ENCODE measurements at places on chromosomes 2 and 18.

GRCh38 chr18:56278421-56279003 is 359.9 kb downstream of the TXNL1 start:
- no peak for DNase-seq

GRCh38 chr2:4862031-4862430 is 830.2 kb upstream of the SOX11 start:
- DNase-seq, result no peak

GRCh38 chr2:239865059-239865639 is 160.0 kb downstream of the NDUFA10 start:
- DNase-seq, result no peak

DNA sequence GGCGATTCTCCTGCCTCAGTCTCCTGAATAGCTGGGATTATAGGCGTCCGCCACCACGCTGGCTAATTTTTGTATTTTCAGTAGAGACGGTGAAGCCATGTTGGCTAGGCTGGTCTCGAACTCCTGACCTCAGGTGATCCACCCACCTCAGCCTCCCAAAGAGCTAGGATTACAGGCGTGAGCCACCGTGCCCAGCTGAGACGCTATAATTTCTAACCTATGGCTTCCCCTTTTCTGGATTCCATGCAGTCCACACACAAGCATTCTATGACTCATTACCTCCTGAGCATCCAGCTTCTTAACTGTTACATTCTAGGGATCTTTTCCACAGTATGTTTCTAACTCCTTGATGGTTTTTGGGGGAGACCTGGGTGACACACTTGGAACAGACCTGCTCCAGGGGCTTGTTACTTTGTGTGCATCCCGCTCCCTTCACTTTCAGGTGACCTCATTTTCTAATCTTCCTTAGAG is 11.8 kb upstream of the KCMF1 start:
- DNase-seq, result no peak

DNA sequence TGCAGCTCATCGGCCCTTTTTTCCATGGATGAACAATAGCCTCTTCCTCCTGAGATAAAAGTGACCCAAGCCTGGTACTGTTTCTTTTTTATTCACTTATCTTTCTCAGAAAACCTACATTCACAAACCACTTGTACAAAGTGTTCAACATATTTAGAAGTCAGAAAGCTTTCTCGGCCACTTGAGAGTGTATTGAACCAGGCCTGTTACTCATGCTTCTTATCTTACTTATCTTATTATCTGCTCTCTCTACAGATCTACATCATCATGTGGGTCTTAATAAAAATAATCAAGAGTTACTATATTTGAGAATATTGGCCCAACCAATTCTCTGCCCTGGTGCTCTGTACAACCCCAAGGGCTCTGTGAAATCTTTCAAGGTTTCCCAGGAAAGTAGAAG is 242.1 kb downstream of the MREG start:
- DNase-seq, result no peak

DNA sequence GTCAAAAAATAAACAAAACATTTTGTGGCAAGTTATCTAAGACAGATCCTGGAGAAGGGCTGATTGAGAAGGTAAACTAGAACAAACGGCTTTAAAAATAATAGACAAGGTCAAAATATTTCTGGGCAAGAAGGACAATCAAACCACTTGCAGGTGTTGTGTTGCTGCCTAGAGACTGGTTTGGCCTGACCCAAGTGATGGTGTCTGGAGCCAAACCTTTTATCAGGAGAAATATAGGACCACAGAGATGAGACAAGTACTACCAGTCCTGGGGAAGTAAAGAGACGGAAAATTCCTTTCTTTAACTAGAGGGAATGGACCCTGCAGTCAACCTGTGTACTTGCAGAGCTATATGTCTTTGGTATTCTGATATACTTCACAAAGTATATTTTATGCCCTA is 44.2 kb downstream of the PLCL1 start:
- no peak for DNase-seq

GRCh38 chr2:67851956-67852824 is 210.6 kb downstream of the C1D start:
- DNase-seq, result no peak

- DNase-seq, result no peak
Measured at GRCh38 chr2:177340158-177340557, 52.4 kb upstream of the AGPS start.

DNA sequence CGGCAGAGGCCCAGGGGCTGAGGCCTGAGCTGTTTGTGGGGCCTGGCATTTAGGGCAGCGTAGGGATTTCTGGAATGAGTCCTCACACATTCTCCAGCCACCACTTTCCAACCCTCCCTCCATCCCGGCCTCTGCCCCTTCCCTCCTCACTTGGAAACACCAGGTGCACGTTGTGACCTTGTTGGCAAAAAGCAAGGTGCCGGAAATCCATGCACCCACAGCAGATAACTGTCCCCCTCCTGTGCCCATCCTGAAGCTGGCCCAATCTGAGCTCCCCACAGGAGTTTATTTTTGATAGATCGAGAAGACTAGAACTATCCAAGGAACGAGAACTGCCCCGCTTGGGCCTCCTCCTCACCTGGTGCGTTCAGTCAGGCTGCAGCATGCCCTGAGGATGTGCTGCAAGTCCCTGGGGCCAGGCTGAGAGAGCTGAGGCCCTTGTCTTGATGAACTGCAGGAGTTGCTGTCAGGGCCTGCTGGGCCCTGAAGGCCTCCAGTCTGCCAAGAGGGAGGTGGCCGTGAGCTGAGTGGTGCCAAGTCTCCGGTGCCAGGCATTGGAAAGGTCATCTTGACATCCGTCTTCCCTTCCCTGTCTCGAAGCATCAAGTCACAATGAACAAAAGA is 55.8 kb downstream of the CTIF start:
- DNase-seq, result no peak

DNA sequence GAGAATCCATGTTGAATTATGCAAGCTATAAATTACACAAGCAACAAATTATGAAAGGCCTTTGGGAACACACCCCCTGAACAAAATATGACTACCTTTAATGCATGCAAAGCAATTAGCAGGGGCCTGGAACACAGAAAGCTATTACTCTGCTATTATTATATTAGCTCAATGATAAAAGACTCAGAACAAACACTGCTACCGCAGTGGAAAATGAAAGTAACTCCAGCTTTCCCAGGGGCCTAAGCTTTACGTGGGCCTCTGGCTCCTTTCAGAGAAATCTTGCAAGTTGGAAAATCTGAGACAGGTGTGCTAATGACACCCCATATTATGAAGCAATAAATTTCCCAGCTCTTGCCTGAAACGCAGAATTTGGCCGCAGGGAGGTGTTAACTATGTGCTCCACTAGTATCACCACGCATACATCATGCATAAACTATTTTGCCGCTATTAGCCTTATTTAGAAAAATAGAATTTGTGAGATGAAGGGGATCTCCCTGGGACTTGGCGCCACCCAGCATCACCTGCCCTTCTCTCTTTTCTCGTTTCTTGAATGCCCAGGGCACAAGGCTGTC is 321.6 kb upstream of the LYPD1 start:
- DNase-seq, result no peak

DNA sequence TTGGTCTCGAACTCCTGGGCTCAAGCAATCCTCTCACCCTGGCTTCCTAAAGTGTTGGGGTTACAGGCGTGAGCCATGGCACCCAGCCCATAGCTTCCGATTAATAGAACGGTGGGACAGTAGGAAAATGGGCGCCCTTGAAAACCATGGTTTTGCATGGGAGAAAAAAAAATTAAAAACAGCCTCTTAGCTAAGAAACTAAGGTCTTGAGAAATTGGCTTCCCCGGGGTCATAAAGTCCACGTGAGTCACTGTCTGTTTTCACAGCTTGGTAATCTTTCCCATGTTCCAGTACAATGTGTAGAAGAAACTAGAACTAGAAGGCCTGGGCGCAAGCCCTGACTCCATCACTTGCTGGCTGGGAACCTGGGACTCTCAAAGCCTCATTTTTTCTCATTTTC is 20.7 kb downstream of the B3GNT2 start:
- no peak for DNase-seq

DNA sequence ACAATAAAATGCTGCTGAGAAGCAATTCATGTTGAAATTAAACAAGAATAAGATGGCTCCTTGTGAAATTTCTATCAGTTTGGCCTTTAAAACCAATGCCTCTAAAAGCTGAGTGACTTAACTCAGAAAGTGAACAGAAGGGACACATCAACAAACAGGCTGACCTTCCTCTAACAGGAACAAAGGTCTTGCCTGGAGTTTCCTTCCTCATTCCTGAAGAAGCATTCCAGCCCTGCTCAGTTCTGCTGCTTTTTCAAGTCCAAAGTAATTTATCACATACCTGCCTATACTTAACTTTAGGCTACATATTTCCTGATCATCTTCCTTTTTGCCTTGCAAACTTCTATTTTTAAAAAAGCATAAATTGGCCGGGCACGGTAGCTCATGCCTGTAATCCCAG is 14.1 kb downstream of the PTRHD1 start:
- no peak for DNase-seq

- no peak for DNase-seq
Measured at GRCh38 chr2:238685327-238685709, 162.6 kb upstream of the TWIST2 start.

GRCh38 chr2:227527351-227527750 is 55.4 kb downstream of the AGFG1 start:
- no peak for DNase-seq

GRCh38 chr2:128702616-128703015 is 383.9 kb upstream of the HS6ST1 start:
- DNase-seq, result no peak

DNA sequence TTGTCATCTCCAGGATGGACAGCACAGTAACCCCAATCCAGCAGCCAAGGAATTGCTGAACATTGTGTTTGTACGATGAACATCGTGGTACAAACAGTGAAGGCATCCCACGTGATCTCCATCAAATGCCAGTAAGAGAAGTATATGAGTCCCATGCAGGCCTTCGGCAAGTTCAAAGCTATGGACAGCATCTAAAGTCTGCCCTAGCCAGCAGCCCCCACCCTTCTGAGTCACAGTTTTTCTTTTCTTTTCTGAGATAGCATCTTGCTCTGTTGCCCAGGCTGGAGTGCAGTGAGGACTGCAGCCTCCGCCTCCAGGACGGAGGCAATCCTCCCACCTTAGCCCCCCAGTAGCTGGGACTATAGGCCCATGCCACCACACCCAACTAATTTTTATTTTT is 71.0 kb upstream of the SRD5A2 start:
- DNase-seq, result no peak

DNA sequence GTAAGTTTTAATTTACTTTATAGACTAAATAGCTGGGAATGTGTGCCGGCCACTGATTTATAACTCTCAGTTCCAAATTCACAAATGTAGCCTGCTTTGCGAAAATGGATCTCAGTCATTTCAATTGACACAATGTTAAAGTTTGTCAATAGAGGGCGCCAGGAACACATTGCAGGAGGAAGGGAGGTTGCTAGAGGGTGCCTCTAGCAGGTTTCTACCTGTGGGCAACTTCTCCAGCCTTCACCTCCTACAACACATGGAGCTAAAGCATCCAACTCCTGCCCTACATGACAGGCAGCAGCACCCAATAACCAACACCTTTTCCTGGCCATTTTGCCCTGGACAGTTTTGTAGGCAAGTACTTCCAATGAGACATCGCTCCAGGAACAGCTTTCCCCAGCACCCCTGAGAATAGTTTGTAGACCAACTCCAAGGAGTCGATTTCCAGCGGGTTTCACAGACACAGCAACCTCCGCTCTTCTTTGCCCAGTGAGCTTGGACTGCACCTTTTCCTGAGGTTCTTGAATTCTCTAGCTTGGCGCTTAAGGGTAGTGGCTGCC is 784.8 kb upstream of the CDH2 start:
- DNase-seq, result no peak

DNA sequence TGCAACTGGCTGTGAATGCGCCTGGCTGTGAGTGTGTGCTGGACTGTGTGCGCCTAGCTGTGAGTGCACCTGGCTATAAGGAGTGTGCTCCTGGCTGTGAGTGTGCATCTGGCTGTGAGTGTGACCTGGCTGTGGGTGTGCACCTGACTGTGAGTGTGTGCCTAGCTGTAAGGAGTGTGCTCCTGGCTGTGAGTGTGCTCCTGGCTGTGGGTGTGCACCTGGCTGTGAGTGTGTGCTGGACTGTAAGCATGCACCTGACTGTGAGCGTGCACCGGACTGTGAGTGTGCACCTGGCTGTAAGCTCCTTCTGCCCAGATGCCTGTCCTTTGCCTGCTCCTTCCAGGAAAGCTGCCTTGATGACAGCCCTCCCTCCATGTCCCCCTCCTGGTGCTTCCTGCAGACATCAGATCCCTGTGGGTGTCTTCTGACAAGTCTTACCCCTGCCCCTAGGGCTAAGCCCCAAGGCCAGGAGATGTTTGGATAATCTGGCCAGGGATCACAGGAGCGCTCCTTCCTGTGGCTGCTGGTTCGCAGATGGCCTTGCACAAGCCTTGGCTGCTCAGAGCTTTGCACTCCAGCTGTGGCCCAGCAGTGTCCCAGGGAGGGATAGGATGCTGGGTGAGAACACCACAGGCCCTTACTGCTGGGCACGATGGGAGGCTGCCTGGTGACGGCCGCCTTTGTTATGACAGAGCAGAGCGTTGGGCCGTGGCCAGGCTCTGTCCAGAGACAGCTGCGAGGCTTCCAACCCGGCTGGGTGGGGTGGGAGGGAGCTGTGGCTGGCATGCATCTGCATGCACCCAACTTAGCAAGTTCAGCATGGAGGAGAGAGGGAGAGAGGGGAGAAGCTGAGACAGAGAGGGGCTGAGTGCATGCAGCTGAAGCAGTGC is 89.9 kb downstream of the GLI2 start:
- DNase-seq, result peak; percentile 54

- no peak for DNase-seq
Measured at GRCh38 chr18:58144671-58145285, 100.8 kb downstream of the NEDD4L start.

DNA sequence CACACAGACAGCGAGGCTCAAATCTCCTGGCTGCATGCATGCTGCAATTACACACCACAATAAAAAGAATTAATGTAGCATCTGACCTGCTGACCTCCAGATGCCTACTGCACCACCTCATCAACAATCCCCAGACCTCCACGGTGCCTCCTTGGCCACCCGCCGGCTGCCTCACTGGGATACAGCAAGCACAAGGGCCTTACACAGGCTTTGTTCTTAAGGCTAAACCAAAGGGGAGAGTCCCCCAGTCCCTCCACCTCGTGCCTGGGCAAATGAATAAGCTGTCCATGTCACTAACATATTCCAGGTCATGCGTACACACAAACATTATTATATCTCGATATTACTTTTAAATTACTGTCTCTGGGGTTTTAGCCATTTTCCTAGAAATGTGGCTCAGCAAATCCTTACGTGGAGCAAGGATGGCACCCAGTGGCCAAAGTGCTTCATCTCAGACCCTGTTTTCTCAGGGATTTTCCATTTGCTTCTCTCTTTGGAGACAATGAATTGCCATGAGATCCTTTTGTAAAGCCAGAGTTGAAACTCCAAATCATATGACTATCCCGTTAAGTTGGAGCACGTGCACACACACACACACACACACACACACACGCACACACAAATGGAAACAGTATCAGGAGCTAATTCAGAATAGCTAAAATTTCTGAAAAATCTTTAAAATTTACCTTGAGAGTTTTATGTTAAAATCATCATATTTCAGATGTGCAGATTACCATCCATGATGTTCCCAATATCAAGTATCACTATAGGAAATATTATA is 313.8 kb downstream of the PDE11A start:
- DNase-seq, result peak; percentile 35

Measured in anterior cingulate cortex (tissue), 58 donors.